Prostate gland (tissue), 2 donors: ENCODE measurements at places on chromosomes 2 and 18. TPM values are rescaled to one million over a fixed set of nuclear protein-coding genes. Genes with fewer than 3 reads are reported as not detected.

- DNase-seq = peak; percentile 69
These were observed 94.2 kb downstream of the POLR1A start for GRCh38 chr2:86011449-86011941.

- no peak for DNase-seq
These were observed 304.7 kb downstream of the TCF4 start for GRCh38 chr18:55283309-55283708.

Gene TPO
- 0.82 TPM for total RNA-seq

DNA sequence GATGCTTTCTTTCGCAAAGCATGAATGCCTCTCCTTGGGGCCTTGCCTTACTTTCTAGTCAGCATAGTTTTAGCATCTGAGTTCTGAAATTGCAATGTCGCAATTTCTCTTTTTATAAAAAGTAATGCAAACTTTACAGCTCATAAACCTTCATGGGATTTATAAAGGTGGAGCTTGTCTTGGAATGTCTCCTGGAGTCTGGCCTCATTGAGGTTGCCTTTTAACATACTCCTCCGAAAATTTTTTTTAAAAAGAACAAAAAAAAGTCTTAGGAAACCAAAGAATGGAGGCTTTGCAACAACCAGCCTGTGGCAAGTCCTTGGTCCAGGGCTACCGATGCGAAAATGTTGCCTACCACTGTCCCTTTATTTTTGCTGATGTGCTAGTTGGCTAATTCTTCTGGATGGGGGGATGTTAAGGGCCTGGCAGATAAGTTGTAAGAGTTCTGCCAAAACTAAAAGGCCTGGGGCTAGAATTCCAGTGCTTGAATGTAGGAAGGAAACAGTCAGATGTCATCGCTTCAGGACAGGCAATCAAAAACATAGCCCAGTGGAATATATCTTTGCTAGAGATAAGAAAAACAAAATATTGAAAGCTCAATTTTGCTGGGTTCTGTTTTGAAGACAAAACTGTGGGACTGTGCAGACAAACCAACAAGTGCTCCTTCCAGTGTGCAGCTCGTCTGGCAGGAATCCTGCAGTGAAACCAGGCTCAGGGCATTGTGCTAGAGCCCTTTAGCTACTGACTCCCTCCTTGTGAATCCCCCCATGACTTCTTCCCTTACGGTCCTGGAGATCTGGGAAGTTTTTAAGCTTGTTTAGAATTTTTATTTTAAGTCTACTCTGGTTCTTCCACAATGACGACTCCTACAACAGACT lies 213.0 kb downstream of the PIEZO2 start:
- DNase-seq = no peak

GRCh38 chr2:15788830-15789229 lies 151.5 kb upstream of the MYCN start:
- no peak for DNase-seq

Gene GNLY
- total RNA-seq = 0.36 TPM

DNA sequence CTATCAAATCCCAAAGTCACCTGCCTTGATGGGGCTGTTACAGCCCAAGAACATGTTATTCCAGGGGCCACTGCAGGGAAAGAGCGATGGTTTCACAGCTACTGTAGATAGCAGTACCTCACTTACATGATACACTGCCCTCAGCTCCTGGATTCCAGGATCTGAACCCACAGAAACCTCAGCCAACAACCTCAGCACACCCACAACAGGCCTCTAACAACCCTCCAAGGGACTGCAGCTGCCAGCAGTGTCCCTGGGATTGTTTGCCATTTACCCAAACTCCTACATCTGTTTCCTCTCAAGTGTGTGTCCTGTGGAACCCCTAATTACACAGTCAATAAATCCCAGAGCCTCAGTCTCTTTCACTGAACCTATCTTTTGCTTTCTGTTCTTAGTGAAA lies 28.2 kb downstream of the OSBPL1A start:
- no peak for DNase-seq

- no peak for DNase-seq
These were observed 58.3 kb downstream of the ADNP2 start for GRCh38 chr18:80167331-80167730.

GRCh38 chr18:41977233-41977632 lies 22.2 kb downstream of the PIK3C3 start:
- DNase-seq = no peak

GRCh38 chr2:39020383-39020782 lies 100.5 kb downstream of the SOS1 start:
- no peak for DNase-seq

Gene DYTN
- not detected for total RNA-seq

DNA sequence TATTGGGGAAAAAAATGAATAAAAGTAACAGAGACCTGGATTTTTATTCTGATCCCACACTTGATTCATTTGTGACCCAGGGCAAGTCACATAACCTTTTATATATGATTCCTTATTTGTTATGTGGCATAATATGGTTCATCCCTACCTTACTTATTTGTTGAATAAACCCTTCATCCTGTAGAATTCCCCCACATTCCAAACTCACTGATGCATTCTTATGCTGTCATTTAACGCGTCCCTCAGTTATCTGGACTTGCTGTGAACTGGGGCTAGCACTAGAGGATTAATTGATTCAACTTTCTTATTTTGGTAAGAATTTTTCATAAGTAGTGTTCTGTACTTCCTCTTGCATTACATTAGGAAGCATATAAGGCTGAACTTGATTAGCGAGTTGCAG lies 384.7 kb upstream of the RAB12 start:
- no peak for DNase-seq

DNA sequence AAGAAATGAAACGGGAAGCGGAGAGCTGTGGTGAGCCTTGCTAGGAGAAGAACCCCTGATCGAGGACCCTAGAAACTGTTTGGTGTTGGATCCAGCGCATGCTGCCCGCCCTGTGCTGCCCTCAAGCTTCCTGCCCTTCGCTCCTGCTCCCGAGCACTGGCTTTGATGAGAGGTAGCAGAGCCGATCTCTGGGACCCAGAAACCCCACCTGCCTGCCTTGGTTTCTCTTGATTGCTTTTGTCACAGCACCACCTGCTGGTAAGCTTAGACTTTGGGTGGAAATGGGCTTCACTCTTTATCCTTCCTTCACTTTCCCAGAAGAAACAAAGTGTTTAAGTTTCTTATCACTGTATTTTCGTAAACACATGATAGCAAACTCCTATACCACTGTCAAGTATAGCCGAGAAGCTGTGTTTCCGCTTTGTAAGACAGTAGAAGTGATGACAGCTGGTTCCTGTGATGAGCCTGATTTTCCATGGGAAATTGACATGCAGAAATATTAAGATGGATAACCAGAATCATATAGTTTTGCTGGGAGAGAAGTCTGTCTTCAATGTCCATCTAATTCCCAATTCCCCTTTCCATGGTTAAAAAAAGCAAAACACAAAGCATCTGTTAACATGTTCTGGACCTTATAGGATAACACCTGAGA lies 267.4 kb downstream of the PHLPP1 start:
- peak; percentile 62 for DNase-seq

- no peak for DNase-seq
These were observed 111.8 kb upstream of the DCC start for GRCh38 chr18:52228166-52228565.

- DNase-seq = no peak
These were observed 175.2 kb downstream of the LOXHD1 start for GRCh38 chr18:46481847-46482245.

DNA sequence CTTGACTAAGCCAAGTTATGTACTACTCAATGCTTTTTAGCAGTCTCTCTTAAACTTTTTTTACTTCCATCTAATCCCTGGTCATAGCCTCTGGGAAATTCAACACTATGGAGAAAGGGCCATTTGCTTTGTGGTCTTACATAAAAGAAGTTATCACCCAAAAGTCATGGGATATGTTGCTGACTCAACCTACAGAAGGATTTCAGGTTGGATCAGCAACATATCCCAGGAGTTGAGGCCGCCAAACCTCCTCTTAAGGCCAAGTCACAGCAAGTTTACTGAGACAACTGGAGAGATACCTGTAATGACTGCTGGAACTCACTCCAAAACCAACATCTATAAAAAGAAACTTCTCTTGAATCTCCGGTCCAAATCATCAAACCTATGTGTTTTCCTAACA lies 141.1 kb downstream of the IRS1 start:
- peak; percentile 76 for DNase-seq

GRCh38 chr18:76850112-76850511 lies 27.8 kb downstream of the ZNF236 start:
- no peak for DNase-seq

- no peak for DNase-seq
These were observed 109.6 kb upstream of the EML6 start for GRCh38 chr2:54613794-54614257.

Gene C2orf66
- total RNA-seq = not detected

GRCh38 chr2:105753380-105753779 lies 8.7 kb downstream of the NCK2 start:
- no peak for DNase-seq

DNA sequence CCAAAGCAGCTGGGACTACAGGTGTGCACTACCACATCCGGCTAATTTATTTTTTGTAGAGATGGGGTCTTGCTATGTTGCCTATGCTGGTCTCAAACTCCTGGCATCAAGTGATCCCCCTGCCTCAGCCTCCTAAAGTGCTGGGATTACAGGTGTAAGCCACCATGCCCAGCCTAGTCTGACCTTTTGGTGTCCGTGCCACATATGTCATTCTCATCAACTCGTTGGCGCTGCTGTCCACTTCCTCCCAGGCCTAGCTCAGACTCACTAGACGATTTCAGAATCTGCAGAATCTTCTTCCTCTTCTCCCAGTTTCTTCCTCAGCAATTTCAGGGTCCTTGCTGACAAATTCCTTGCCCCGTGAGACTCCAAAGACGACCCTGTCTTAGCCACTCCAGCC lies 39.8 kb upstream of the DNMT3A start:
- no peak for DNase-seq

DNA sequence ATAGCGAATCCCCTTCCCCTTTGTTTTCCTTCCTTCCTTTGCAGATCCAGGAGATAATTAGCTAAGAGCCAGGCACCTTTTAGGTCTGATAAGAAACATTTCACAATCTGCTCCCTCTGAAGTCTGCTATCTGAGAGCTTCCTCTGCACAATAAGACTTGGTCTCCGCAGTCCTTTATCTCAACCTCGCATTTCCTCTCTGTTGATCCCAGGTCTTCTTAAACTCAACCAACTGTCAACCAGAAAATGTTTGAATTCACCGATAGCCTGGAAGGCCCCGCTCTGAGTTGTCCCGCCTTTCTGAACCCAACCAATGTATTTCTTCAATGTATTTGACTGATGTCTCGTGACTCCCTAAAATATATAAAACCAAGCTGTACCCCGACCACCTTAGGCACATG lies 78.4 kb upstream of the CTDP1 start:
- no peak for DNase-seq

DNA sequence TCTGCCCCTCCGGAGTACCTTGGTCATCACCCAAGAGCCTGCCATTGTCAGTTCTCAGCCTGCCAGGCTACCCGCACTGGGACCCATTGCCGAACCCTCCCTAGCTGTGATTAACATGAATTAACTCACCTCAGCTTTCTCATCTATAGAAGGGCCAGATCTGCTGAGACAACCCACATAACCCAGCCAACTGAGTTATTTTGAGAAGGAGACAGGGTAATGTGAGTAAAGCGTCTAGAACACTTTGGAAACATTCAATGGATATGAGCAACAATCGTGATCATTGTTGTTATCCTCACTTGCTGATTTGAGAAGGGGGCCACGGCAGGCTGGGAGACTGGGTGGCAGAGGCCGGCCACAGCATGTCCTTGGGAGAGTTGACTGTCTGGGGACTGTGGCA lies 196.8 kb downstream of the GLI2 start:
- no peak for DNase-seq

Gene NABP1
- total RNA-seq = 3.8 TPM

Gene RBMS1
- total RNA-seq = 18.8 TPM

DNA sequence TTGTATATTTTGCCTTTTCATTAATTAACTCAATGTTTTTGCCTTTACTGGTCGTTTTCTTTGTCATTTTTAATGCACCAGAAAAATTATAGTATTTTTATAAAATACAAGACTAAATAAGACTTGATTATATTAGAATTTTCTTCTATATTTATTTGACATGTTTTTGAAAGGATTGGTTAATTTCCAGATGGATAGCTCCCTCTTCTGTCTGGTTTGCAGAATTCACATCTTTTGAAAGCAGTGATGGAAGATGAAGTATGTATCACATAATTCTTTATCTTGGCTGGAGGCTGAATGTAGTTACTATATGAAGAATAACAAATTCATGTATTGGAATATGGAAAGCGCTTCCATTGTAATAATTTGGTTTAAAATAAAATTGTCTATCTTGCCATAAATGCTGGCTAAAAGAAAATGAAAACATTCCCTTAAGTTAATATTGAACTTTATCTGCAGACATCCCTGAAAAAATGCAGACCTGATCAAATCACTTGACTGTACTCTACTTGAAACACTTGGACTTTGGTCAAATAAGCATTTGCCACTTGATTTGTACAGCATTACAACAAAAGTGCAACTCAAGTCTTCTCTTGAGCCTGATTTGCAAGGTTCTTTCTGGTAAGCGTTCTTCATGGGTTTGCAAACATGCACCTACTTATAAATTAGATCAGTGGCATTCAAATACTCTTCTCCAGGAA lies 86.3 kb upstream of the EFEMP1 start:
- no peak for DNase-seq

GRCh38 chr2:203814661-203815540 lies 52.7 kb upstream of the CTLA4 start:
- DNase-seq = peak; percentile 40

DNA sequence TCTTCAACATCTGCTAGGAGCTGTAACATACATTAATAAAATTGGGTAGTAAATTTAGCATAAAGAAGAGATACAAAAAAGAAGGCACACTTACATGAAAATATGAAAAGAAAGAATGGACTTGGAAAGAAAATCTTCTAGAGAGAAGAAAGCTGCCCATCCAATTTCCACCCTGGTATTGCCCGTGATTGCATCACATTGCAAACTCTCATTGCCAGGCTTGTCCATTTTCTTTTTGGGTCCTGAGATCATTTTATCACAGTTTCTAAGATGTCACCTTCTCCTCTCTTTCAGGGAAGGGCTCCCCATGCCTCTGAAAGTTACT lies 321.5 kb downstream of the RND3 start:
- no peak for DNase-seq

DNA sequence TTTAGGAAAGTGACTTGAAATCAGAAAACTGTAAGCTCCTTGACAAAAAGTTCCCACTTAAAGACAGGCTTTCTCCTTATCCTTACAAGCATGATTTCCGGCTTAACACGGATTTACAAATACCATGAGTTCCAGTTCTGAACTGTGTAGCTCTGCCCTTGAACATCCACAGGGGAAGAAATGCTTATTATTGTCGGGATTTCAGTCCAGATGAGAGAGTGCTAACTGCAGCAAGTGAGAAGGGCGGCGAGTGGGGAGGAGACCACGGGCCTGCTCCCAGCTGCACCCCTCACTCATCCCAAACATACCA lies 73.1 kb downstream of the LRRC30 start:
- no peak for DNase-seq

DNA sequence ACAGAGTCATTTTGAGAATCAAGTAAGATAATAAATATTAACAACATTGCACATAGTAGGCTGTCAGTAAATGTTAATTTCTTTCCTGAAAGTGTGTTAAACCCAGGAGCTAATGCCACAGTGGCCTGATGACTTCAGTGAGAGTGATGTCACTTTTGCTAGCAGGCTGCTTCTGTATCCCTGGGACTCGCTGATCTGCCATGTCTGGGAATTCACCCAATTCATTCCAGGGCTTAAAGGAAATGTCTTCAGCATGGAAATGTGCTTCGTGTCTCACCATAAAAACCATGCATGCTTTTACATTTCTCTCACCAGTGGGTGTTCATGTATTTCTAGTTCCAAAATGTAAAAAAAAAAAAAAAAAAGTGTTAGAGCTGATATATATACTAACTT lies 56.8 kb upstream of the MAPRE3 start:
- DNase-seq = no peak

Gene AQP12A
- total RNA-seq = not detected

Gene DUSP28
- total RNA-seq = 18.6 TPM

GRCh38 chr18:23542461-23542860 lies 39.1 kb downstream of the RMC1 start:
- no peak for DNase-seq
